ENCODE measurements at places on chromosomes 1 and 21.
A peak's percentile ranks its signal among the peaks of the same experiment; 100 is the strongest.

DNA sequence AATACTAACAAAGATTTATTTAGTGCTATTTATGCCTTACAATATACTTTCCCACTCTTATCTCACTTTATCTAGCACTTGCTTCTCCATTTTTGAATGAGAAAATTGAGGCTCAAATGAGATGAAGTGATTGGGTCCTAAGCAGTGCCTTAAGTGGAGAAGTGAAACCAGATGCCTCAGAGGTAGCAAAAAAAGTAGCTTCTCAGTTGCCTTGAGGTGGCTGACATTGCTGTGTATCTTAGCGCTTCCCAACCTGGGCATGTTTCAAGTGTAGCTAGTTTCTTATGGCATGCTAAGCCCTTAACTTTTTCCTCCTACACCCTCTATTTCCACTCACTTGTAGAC, 390.4 kb downstream of the OMA1 start:
- DNase-seq: no peak

DNA sequence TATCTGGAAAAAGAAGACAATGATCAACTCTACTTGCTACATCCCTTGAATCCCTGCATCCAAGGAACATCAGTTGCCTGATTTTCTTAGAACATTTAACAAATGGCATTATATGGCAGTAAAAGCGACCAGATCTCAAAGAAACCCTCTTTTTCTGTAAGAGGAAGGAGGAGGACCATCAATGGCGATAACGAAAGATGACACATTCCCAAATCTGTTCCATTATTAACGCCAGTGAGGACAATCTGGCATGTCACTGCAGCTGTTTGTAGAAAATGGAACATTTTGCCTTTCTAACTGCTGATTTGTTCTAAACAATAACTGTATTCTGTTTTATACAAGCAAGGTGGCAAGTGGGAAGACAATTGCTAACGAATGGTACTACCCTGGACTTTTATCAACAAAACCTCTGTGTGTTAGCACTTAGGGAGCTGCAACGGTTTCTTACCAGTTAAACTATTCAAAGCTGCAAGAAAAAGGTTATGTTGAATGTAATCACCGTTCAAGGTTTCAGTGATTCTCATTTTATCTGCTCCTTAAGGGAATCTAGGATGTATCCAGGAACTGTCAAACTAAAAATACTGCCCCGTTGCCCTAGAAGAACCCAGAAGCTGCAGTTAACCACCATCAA, 251.9 kb downstream of the SDCCAG8 start:
- no peak for DNase-seq

- DNase-seq: no peak
These were observed 34.1 kb upstream of the C1orf21 start for GRCh38 chr1:184352776-184353175.

DNA sequence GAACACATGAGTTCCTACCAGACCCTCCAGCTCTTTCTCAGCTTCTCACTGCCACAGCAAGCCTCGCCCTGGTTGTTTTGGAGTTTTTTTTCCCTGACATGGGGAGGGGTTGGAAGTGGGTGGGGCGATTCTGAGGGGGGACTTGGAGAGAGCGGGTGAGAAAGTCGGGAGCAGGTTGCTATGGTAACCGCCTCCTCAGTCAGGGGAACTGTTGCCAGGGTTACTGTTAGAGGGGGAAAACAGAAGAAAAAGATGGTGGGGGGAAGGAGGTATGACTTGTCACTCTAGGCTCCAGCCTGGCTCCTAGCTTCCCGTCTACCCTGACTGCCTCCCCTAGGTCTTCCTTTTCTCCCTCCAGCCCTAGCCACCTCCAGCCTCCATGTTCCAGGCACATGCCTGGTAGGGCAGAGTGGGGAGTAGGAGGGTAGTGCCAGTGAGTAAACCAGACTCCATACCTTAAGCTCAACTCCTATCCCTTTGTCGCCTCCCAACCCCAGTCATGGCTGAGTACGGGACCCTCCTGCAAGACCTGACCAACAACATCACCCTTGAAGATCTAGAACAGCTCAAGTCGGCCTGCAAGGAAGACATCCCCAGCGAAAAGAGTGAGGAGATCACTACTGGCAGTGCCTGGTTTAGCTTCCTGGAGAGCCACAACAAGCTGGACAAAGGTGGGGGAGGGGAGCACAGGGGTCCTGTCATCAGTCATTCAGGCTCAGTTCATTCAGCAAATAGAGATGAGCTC, 6.0 kb downstream of the PEA15 start:
- DNase-seq: no peak

DNA sequence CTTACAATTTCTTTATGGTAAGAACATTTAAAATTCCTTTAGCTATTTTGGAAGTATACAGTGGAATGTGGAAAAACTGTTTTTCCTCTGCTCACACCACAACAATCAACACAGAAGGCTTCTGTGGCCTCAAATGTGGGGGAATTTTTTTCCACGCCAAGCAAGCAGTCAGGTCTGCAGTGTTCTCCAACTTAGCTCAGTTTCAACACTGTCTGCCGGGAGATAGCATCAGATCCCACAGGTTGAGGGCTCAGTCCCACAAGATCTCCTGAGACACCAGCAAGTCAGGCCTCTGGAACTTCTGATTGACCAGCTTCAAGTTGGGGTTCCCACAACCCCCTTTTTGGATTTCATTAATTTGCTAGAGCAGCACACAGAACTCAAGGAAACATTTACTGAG, 50.3 kb downstream of the PTBP2 start:
- no peak for DNase-seq

DNA sequence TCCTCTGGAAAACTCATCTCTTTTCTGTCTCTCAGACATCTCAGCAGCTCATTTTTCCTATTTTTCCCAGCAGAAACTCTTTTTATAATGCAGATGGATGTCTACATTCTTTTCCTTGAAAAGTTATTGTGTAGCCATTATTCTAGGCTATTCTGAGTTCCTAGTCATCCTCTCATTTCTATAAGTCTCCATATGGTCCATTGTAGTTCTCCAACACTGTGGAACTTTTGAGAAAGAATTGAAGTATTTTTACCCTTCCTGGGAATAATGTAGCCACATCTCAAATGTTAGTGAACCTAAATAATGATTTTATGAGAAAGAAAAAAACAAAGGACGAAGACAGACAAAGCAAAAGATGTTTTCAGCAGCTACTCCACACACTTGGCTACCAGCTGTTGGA, 26.4 kb upstream of the GPR25 start:
- no peak for DNase-seq

GRCh38 chr1:206716870-206717673, 32.4 kb downstream of the MAPKAPK2 start:
- DNase-seq: no peak

- no peak for DNase-seq
These were observed 28.1 kb upstream of the TXLNA start for GRCh38 chr1:32151319-32151787.

GRCh38 chr21:41682719-41683179, 84.1 kb downstream of the RIPK4 start:
- DNase-seq: no peak

GRCh38 chr1:8238141-8239038, 79.5 kb upstream of the SLC45A1 start:
- no peak for DNase-seq

DNA sequence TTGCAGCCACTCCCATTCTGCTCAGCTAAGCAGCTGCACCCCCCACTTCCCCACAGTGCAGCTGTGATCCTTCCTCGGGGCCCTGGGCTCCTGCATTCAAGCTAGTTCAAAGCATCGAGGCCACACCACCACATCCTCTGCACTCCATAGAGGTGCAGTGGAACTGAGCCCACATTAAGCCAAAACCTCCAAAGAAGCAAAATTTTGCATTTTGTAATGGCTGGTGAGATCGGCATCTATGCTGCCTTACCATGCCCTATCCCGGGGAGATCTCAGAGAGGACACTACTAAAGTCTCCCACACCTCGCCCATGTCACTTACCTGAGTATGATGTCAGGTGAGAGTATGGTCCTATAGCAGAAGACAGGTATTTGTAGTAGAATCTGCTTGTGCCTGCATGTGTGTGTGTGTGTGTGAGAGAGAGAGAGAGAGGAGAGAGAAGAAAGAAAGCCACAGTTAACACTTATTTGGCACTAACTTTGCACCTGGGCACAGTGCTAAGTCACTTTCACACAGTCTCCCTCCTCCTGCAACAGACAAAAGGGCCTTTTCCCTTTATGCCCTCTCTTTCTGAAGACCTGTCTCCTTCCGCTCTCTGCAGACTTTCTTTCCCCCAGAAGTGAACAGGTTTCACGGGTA, 89.8 kb downstream of the KIF14 start:
- DNase-seq: peak; percentile 21

- no peak for DNase-seq
These were observed 4.2 kb upstream of the CHD1L start for GRCh38 chr1:147238053-147238902.

DNA sequence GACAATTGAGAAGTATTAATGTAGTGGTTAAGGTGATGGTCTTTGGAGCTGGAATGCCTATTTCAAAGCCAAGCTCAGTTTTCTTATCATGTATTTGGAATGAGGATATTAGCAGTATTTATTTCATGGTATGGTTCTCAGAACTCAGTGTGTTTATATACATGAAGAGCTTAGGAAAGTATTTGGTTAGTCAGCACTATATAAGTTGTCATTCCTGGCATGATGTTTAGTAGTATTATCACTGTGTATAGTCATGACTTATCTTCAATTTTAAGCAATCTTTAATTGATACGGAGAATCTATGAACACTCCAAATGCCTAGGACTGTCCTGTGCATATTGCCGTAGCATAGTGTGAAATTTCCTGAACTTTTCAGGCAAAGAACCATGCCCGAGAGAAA, 501.9 kb upstream of the USP24 start:
- DNase-seq: no peak

GRCh38 chr21:41032541-41032940, 135.4 kb upstream of the BACE2 start:
- DNase-seq: no peak

GRCh38 chr1:20445956-20446355, 40.1 kb downstream of the CAMK2N1 start:
- DNase-seq: no peak

DNA sequence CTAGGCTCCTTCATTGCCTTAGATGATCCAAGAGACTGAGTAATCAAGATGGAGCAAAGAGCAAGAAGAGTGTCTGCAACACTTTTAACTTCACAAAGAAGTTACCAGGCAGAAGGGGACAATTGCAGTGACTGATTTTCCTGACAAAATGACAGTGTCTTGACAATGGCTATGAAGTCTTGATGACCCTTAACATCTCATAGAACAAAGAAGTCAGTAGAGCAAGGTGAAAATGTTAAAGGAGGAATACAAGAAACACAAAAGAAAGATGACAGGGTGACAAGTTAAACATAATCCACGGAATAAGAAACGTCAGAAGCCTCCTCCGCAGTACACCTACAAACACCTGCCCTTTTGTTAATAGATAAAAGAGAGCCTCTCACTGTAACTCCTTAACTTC, 15.1 kb upstream of the VCAM1 start:
- DNase-seq: no peak

DNA sequence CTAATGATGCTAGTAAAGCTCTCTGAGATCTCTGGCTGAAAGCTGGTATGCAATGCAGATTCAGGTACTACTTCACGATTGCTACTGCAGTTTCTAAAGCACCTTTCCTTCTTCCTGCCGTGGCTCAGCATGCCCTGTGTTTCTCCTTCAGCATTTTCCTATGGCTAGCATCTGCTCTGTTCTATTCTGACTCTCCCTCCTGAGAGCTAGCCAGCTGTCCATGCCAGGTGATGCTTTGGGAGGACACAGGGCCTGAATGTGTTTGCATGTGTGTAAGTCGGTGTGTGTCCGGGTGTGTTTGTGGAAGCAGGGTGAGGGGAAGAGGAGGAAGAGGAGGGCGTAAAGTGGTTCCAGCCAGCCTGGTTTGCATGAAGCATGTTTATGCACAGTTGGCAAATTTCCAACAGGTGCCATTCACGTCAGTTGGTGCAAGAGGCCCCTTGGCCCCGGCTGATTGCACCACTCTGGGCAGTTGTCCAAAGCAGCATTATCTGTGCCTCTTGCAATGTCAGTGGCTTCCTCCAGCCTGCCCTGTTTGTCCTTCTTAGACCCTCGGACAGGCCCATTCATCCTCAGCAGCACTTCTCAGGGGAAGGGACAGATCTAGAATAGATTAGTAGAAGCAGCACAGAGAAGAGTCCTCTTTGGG, 433.3 kb downstream of the DISC1 start:
- DNase-seq: no peak

DNA sequence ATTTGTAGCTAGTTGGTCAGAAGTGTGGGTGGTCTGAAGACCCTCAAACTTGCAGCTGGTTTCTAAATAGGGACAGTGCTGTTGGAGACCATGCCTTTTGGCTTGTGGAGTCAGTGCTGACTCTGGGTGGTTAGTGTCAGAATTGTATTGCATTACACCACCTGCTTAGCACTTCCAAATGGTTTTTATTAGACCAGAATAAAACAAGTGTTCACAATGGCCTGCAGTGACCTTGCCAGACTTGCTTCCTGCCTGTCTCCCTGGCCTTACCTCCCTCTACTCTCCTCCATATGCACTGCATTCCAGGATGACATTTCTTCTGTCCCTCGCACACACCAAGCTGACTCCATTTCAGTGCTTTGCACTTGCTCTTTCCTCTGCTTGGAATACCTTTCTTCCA, 72.7 kb upstream of the CNIH3 start:
- no peak for DNase-seq

DNA sequence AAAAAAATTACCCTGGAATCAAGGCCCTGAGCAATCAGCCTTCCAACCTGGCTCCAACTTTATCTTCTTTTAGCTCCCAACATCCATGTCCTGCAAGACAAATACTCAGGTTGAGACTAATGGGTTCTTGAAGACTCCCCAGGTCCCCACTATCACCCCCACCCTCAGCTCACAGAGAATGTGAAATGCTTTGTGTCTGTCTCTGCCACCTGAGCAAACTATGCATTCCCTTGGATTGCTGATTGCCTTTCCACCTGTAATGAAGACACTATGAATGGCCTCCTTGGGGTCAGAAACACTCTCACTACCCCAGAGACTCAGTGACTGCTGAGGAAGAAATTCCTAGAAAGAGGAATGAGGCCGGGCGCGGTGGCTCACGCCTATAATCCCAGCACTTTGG, 121.2 kb upstream of the GALNT2 start:
- no peak for DNase-seq

DNA sequence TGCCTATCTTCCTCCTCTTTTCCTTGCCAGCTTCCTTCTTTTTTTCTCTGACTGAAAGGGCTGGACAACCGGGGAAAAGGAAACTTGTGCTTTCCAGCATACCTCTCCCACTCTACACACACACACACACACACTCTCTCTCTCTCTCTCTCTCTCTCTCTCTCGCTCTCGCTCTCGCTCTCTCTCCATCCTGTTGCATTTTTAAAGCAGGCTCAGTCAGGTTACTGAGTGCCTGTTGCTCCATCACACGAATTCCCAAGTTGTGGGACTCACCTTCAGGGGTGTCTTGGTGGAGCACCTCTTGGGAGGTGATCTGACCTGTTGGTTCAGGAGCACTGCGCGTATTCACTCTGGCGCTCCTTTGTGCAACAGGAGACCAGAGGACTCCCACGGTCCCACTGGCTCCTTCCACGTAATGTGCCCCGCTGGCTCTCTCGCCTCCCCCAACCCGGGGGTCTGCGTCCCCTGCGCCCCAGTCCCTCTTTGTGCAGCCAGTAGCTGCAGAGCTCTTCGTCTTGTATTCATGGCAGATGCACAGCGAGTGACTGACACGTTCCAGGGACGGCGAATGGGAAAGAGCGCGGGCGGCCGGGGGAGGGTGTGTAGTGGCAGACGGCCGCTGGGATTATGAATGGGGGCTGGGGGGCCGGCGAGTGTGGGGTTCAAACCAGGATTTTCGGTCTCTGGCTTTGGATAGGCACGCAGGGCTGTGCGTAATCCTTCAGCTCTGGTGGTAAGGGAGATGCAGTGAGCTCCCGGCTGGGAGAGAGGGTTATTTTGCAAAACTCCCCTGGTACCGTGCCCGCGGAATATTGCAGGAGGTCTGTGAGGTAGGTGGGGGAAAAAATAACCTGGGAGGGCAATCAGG, 660 bp upstream of the PDE4B start:
- DNase-seq: no peak

GRCh38 chr1:33653226-33653625, 180.8 kb downstream of the ZSCAN20 start:
- no peak for DNase-seq

Data from T-helper 1 cell (primary cell).